Progenitor cell of endocrine pancreas (in vitro differentiated cells): ENCODE measurements at places on chromosomes 6 and 20.

DNA sequence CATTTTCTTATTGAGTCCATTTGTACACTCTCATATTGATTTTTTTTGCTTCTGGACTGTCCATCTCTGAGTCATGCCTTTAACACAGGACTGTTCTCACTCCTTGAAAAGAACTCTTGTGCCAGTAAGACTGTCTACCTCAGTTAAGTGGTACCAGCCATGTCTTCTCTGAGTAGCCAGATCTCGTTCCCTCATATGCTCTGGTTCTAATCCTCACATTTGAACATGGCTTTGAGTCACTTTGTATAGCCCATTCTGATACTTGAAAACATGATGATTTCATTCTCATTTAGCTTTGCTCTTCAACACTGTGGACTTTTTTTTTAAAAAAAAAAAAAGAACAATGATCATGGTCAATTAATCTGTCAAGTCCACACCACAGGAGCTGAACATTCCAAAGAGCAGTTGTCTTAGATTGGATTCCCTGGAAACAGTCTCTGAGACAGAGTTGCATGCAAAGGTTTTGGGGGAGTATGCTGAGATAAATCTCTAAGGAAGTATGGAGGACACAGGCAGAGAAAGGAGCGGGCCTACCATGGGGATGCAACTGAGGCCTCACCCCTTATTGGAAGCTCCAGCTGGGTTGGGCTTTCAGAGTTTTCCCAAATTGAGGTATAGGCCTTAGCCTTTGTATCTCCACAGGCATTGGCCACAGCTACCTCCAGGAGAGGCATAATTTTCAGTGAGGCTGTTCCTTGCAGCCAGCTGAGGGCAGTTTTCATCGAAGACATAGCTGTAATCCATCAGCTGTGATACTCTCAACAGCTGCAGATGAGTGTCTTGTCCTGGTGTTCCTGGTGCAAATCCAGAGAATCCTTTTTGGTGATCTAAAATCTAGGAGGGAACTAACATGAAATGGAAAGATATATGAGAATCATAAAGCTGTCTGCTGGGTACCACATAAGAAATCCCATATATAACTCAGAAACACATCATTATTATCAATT is 6.0 kb upstream of the PTCHD4 start:
- no peak for DNase-seq

GRCh38 chr20:3042625-3043024 is 797 bp upstream of the GNRH2 start:
- DNase-seq = no peak

GRCh38 chr6:130396722-130397121 is 30.9 kb downstream of the TMEM200A start:
- DNase-seq = no peak

GRCh38 chr6:138442663-138443062 is 38.6 kb downstream of the HEBP2 start:
- DNase-seq = no peak

DNA sequence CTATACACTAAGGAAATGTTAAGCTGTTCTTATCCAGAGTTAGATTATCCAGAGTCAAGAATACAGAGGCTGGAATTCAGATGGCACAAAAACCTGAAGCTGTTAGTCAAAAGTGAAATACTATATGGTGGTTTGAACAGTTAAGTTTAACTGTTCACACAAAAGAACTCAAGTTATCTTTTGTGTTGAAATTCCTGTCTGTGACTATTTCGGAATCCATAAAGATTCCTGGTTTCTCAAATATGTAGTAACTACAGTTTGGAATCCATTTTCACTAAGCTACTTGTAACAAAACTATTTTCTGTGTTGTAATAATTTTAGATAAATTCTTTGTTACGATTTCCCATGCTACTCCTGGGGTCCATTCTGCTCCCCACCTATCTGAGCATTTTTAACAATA is 24.5 kb downstream of the FIG4 start:
- DNase-seq = no peak

DNA sequence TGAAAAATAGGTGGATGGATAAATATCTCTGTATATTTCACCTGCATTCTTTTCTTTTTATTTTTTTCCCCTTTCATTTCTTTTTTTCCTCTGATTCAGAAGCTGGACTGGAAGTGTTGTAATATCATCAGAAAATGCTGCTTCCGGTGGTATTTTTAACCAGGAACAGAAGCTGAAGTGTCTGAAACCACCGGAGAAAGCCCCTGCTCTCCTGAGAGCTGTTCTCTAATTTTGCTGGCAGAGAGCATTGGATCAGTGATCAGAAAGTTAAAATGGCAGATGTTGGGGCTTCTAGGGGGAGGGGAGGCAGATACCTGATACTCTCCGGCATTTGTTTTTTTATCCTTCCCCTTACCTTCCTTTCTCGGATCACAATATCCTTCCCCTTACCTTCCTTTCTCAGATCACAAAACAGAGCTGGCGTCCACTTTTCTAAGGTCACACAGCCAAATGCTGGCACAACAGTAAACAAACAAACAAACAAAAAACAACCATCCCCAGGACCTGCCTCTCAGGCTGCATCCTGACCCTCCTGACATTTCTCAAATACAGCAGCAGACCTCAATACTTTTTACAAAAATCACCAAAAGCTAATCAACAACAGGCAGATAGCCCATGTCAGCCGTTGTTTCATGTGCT is 143.2 kb upstream of the ZNF217 start:
- no peak for DNase-seq

DNA sequence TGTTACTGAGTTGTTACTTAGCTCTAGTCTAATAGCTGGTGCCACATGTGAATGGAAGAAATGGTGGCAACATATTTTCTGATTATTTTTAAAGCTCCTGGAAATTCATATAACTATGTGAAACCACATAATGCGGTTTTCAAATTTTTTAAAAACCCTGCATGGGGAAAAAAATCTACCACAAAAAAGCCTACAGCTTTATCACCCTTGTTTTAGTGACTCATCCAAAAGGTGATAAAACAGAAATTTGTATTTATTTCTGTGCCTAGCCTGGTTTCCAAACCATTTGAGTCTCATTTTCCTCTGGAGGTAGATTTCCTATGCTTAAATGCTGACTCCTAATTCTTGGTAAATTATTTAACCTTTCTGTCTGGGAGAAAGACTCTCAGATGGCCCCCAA is 5.4 kb upstream of the FBXO30 start:
- DNase-seq = no peak

GRCh38 chr6:74366634-74367033 is 670.6 kb downstream of the CD109 start:
- no peak for DNase-seq

GRCh38 chr20:37526839-37527637 is 638 bp downstream of the BLCAP start:
- DNase-seq = no peak

DNA sequence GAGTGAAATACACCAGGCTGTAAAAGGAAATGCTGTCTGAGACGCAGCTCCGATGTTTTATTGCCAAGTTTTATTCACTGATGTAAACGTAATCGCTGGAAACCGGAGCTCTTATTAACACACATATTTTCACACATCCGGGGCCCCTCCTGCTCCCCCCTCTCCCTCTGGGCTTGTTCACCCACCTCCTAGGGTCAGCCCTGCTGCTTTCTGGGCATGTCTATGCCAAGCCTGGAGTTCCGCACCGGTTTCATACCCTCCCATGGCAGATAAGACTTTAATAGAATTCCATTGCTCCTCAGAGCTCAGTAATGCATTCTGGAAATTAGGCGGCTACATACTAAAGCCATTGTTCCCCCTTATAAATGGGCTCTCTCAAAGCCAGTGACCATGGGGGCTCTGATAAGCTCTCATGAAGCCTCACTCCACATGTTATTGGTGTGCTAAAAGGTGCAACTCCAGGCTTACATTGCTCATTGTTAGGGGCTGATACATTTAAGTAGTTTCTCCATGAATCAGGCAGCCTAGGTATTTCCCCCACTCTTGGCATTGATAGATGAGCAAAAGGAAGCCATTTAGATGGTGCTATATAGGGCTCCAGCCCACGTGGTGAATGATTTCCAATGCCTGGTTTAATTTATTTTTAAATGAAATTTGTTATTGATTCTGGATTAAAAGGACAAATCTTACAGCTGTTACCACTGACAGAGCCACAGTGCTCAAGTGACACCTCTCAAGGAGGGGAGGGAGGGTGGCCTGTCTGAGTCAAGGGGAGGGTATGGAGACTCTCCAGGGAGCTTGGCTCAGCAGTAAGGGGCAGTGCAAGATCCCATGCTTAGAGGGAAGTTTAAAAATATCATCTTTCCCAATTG is 4.5 kb upstream of the VSTM2L start:
- no peak for DNase-seq

GRCh38 chr6:159760602-159761057 is 1.2 kb upstream of the ACAT2 start:
- DNase-seq = no peak

GRCh38 chr6:167044696-167045095 is 45.5 kb downstream of the CEP43 start:
- DNase-seq = no peak
